ENCODE measurements at places on chromosomes 5 and 9.

GRCh38 chr9:129653823-129654553, 11.5 kb upstream of the PRRX2 start:
- DNase-seq: no peak

GRCh38 chr9:129626625-129627284, 792 bp downstream of the NTMT1 start:
- DNase-seq: no peak

DNA sequence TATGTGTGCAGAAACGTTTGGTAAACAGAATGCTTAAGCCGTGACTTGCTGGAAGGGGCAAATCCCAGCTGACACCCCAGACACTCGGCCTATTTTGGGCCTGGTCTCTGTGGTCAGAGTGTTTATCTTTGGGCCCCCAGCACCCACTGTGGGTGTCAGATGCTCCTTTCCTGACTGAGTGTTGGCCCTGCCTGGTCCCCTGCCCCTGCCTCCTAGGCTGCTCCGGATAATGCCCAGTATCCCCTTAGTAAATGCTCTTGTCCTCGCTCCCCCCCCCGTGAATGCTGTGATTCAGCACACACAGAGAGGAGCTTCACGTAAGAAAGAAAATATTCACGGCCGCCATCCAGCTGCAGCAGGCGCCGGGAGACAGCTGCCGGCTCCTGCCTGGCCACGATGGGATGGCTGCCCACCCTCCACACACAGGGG, 11.3 kb upstream of the ANGPTL2 start:
- no peak for DNase-seq

DNA sequence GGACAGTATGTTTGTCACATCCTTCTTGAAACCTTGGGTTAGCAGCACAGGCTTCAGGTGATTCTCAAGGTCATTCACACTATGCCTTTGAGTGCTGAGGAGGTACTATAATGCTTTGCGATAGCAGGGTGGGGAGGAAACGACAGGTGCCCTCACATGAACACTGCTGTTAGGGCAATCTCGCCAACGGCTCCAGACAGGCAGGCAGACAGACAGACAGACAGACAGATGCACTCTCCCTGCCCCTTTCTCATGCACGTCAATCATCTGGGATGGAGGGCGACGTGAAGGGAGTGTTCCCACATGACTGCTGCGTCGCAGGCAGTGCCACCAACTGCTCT, 82.9 kb downstream of the RAPGEF1 start:
- DNase-seq: no peak

DNA sequence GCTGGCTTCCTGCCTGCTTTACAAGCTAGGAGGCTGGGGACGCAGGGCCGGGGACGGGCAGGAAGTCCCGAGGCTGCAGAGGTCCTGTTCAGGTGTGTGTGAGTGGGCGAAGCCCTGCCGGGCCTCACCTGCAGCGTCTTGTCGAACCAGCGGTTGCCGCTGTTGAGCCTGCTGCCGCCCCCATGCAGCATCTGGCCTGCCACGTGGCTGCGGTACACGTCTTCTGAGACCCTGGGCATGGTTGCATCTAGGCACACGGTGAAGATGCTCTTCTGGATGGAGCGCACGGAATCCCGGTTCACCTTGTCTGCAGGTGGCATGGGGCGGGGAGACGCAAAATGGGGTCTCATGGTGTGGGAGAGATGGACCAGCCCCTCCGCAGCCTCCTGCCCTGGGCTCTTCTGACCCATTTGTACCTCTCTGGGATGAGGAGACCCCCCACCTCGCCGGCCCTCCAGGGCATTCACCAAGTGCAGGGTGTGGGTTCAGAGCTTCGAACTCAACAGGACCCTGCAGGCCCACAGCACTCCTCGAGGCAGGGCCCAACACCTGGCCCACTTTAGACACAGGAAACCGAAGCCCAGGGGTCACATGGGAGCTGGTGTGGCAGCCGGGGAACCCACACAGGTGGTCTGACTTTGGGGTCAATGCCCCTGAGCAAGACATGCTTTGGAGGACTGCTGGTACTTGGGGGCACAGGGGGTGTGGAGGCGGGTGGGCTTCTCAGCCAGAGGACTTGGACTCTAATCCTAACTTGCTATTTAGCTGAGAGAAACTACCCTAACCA, 10.0 kb downstream of the CRAT start:
- no peak for DNase-seq

- DNase-seq: no peak
These were observed 40.6 kb downstream of the TMEM174 start for GRCh38 chr5:73213566-73213998.

- DNase-seq: no peak
These were observed 59.0 kb upstream of the NUDT12 start for GRCh38 chr5:103621548-103621930.

Measured in GM19239 (cell line).